ENCODE measurements at places on chromosomes 16 and 17.

DNA sequence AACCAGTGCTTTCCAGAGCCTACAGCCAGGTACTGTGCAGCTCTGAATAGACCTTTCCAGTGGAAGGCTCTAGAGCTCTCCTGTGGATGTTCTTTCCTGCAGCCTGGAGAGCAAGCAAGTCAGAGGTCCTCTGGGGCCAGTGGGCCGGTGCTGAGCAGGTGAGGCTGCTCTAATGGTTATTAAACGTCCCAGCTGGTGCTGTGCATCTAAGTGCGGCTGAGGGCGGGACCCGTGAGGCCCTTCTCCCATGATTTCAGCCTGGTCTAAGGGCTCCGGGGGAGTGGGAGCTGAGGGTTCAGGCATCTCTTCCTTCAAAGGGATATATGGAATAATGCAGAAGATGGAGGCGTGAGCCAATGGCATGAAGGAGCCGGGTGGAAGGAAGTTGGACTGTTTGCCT, 83.7 kb upstream of the SDK2 start:
- no peak for DNase-seq

DNA sequence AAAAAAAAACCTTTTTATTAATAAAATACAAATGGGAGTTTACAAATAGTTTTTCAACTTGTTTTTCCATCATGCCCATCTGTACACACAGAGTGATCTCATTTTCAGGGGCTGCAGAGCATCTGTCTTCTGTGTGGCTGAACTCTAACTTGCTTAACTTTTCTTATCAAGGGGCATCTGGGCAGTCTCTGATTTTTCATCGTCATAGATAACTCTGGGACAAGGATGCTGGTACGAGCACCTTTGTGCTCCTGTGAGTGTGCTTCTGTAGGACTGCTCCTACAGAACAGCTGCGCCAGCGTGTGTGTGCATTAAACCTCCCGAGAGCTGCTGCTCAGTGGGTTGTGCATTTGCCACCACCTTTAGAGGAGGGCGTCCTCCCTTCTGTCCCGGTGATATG, 34.6 kb upstream of the TAC4 start:
- no peak for DNase-seq

- DNase-seq: no peak
These were observed 25.3 kb downstream of the ZNF778 start for GRCh38 chr16:89242795-89243200.

- no peak for DNase-seq
These were observed 38.8 kb downstream of the RAI1 start for GRCh38 chr17:17719966-17720543.

DNA sequence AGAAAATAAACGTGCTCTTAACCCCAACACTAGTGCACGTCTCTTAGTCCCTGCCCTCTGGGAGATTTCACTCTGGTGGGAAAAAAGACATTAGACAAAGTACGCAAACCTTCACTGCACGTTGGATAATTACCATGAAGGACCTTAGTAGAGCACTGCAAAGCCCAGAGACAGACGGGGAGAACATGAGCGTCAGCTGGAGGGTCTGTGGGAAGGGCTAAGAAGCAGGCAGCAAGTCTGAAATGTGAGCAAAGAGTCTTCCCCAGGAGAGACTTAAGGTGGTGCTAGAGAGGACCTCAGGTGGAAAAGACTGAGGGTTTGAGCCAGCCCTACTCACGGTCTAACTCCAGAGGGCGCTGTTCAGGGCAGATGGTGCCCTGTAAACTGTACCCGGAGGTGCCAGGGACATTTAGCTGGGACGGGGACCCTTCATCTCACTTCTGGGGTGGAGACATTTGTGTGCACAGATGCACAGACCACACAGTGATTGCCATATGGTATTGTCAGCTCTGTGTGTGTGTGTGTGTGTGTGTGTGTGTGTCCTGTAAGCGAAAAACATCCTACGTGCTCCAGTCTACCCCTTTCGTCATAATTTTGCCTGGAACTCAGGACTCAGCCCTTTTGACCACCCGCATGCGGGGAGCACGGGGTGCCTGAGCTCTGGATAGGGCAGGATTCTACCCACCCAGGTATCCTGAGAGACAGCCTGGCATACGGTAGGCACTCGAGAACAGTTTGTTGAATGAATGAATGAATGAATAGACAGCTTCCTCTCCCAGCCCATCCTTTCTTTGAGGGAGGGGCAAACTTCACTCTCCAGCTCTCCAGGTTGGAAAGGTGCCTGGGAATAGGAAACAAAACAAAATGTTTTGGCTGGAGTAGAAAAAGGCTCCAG, 10.1 kb upstream of the STAC2 start:
- peak; percentile 59 for DNase-seq

DNA sequence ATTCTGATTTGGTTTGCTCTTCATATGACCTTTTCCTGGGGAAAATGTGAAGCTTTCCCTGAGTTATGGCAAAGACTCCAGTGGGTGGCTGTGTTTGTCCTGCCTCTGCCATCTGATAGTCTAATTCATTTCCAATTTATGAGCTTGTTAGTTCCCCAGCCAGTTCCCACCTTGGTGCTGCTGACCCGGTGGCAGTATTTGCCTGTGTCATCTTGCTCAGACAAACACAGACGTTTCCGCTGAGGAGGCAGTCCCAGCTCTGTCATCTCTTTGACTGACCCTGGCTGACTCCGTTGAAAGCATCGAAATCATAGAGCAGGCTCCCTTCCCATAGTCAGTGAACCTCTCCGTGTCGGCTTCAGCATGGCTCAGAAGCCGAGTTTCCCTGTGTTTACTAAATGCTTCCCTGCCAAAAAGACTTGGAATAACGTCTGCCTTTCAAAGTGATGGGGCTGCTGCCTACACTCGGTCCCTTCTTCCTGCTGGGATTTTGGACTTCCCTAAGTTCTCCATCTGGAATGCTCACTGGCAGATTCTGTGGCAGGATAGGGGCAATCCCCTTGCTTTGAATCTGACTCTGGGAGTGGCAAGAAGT, 538.3 kb downstream of the NPIPA7 start:
- no peak for DNase-seq

DNA sequence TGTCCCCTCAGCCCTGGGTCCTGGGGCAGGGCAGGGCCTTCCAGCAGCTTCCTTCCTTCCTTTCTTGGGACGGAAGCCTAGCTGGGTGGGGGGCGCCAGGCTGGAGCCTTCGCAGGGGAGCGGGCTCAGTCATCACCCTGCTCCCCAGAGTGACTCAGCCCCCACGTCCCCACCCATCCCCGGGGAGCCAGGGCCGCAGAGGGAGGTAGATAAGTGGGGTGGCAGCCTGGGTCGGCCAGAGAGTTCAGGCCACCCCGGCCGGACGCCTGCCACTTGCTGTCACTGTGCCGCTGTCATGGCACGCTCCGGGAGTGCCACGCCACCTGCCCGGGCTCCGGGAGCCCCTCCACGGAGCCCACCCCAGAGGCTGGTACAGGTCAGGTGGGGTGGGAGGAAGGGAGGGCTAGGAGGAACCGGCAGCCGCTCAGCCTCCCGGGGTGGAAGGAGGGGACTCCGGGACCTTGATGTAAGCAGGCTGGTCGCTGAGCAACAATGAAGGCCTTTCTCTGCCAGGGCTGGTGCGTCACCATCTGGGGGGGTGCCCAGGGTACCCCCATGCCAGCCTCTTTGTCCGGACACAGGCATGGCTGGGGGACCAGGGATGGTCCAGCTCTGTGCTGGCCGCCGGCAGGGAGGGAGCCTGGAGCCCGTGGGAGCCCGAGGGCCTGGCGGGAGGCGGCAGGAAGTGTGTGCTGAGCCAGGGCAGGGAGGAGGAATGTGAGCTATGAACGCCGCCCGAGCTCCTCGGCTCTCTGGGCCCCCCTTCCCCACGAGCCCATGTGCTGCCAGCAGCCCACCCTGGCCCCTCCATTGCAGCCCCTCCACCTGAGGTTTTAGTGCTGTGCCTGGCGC, 6.6 kb downstream of the NHERF2 start:
- peak; percentile 3 for DNase-seq

GRCh38 chr17:48388955-48389743, 40.9 kb downstream of the SKAP1 start:
- no peak for DNase-seq

DNA sequence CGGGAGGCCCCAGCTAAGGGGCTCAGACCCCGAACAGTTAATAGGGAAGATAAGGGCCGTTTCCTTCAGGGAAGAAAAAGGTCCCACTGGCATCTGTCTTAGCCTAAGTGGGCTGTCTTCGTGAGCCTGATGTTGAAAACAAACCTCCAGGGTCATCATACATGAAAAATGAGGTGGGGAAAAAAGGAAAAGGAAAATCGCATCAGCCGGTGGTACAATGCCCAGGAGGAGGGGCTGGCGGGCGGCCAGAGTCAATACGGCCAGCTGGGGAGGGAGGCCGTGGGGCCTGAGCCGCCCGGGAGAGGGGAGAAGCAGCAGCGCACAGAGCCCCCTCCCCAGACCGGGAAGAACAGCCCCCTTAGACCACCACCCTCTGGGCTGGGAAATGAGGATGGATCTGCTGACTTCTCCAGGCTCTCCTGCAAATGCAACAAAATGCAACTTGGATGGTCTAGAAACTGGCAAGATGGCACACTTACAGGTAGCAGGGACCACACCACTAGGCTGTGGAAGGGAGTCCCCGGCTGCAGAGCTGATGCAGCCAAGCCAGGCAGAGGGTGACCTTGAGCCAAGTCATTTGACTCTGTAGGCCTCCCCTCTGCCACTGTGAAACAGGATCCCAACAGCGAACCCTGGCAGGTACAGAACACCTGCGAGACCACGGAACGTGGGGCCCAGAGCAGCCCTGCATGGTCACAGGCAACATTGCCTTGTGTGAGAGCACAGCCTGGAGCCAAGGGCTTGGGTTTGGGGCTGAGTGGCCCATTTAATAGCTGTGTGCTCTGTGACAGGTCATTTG, 448.5 kb downstream of the SOX9 start:
- DNase-seq: no peak

DNA sequence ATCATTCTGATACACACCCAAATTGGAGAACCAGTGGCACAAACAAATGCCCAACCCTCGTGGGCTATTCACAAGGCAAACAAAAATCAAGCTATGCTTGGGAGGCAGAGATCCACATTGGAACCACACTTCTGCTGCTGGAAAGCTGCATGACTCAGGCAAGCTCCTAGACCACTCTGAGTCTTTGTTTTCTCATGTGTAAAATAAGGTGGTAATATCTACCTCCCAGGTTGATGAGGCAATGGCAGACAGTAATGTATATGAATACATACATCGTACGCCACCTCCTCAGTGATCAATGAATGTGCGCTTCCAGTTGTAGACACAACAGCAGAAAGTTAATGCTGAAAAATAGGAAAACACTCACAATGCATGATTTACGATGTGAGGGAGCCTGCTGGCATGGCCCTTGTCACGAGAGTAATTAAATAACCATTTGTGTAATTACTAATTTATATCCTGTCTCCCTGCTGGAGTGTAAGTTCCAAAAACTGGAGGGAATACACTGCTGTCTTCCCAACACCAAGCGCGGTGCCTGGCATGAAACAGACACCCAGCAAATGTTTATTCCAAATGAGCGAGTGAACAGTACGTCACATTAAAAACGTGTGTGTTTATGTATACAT, 69.9 kb upstream of the HSBP1 start:
- DNase-seq: peak; percentile 35

- peak; percentile 45 for DNase-seq
These were observed 36.1 kb downstream of the WNT3 start for GRCh38 chr17:46782250-46782953.

GRCh38 chr16:67372664-67373063, 20.6 kb downstream of the TPPP3 start:
- DNase-seq: no peak

GRCh38 chr17:6075845-6076244, 5.7 kb downstream of the WSCD1 start:
- no peak for DNase-seq

GRCh38 chr17:18920911-18921441, 31.0 kb upstream of the SLC5A10 start:
- DNase-seq: peak; percentile 45

- no peak for DNase-seq
These were observed 162.6 kb downstream of the CA10 start for GRCh38 chr17:51995797-51996403.

GRCh38 chr17:31486351-31487062, 95.0 kb downstream of the RAB11FIP4 start:
- DNase-seq: no peak

DNA sequence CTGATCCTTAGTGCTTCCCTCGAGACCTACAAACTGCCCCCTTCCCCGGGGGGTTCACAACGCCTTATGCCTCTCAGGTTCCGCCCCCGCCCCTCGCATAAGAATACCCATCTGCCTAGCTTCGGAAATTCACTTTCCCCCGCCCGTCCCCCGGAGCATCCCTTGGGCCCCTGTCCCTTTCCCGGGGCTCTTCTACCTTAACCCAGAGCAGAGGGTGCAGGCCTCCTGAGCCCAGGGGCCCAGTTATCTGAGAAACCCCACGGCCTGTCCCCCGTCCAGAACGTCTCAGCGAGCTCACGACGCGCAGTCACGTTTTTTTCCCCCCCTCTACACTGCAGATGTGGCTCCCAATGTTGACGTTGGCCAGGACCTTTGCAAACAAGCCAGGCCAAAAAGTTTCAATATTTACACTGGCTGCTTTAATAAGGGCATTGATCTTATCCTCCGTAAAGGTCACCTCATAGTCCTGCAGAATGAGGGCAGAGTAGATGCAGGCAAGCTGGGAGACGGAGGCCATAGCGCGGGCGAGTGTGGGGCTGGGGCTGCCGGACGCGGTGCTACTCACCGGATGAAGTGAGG, 1.4 kb upstream of the NBR1 start:
- DNase-seq: no peak

GRCh38 chr16:85716680-85717038, 27.9 kb upstream of the GINS2 start:
- no peak for DNase-seq

DNA sequence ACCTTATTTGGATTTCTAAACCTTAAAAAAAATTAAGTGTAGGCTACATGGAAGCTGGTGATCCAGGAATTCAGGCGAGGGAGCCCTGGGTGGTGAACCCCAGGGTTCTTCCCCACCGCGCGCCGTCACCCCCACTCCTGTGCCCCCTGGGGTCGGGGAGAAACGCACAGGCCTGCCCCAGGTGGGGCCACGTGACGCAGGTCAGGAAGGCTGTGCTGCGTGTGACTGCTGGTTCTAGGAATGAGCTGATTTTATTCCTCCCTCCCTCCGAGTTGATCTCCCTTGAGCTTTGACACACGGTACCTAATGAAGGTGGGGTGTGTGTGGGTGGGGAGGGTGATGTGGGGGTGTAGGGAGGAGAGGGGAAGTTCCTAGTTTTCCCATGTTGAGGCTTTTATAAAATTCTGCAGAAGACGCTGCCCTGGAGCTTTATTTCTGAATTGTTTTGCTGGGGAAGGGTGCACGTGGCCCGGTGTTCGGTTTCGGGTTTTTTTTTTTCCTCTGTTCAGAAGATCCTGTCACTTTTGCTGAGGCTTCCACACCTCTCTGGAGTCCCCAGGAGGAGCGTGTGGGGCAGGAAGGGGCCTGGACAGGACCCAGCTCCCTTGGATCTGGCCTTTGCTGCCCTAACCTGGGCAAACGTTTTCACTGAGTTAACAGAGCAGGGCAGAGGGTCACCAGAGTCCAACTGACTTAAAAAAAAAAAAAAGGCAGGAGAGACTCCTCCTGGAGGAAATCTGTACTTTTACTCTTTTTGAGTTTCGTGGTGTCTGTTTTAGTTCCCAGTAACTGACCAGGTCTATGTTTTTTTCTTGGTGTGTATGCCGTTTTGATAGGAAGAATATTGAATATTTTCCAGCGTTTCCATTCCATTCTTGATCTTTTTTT, 55.8 kb upstream of the GSE1 start:
- DNase-seq: peak; percentile 20

GRCh38 chr16:200388-200787, 20.1 kb downstream of the HBQ1 start:
- DNase-seq: peak; percentile 50

Measured in RCC 7860 (cell line).